Stimulated activated CD4-positive, alpha-beta T cell treated with anti-CD3 and anti-CD28 coated beads, Interleukin-15, amount 100 ng/mL, for 24 hours (primary cell): ENCODE measurements at places on chromosomes 7 and 10.
A peak's percentile ranks its signal among the peaks of the same experiment; 100 is the strongest.

DNA sequence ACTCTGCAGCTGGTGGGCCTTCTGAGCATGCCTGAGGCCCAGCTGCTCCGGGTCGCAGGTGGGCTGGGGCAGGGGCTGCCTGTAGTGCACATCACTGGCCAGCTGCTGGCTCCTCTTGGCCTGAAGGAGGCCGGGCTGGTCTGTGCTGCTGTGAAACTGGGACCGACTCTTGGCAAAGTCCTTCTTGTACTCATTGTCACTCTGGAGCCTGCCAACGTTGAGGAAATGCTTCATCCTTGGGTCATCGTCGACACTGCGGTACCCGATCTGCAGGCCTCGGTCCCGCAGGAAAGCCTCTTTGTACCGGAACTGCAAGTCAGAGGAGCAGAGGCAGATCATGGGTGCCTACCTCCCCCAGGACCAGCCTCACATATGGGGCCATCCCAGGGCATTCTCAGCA is 37.7 kb downstream of the HABP2 start:
- no peak for DNase-seq

DNA sequence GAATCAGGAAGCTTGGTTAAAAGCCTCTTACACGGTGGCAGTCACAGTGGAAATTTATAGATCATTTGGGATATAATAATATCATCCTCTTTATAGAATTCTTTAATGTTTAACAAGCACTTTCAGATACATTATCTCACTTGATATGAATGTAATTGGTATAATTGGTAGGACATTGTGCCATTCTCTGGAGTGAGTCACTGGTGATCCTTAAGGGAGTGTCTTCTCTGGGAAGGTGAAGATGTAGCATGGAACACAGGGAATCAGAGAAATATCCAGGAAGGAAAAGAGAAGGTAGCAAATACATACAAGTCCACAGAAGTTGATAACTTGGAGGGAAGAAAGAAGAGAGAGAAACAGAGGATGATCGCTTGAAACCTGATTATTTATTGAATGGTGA is 9.8 kb downstream of the PTPRZ1 start:
- DNase-seq: no peak

DNA sequence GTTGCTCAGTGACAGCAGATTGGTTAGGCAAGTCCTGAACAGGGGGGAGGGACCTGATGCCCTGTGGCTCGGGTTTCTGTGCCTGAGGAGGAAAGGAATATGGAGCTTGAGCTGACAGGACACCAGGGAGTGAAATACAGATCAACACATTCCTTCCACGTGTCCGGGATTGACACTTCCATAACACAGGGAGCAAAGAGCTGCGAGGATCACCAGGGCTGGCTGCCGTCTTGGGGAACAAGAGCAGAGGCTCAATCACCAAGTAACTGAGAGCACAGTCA is 36.7 kb upstream of the EFCAB10 start:
- no peak for DNase-seq

DNA sequence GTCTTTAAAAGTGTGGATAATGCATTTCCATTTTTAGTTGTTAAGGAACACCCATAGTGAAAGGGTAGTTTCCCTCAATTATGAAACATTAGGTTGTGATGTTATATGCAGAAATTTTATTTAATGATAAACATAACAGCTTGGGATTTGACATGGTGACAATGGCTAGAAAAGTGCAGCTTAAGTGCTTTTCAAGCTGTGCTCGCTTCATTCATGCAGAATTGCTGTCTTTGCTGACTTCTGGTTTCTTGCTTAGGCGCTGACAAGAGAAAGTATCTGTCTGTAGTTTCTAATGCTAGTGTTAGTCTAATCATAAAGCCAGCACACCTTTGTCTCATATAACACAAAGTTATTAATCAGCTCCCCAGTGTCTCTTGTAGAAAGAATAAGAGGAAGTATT is 170.0 kb downstream of the ARL5B start:
- no peak for DNase-seq

GRCh38 chr10:77419056-77419455 is 218.6 kb downstream of the KCNMA1 start:
- no peak for DNase-seq

- no peak for DNase-seq
Observed at GRCh38 chr10:130403153-130404075, 267.2 kb downstream of the GLRX3 start.

GRCh38 chr7:103343758-103344452 is 662 bp downstream of the DNAJC2 start:
- DNase-seq: peak; percentile 55

DNA sequence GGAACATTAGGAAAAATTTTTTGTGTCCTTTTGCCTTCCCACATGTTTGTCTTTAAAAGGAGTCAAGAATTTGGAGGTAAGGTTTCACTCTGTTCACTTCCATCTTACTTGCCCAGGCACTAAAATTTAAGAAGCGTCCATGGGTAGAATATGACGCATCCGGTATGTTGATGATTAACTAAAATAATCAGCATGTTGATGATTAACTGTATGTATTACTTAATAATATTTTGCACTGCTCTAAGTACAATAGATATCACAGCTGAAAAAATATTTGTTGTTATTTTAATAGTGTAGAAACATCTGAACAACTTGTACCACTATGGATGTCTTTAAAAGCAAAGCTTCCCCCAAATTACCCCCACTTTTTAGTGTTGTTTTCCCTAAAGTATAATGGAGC is 11.5 kb downstream of the ANKRD22 start:
- DNase-seq: no peak

GRCh38 chr7:29885626-29886025 is 79.3 kb downstream of the WIPF3 start:
- DNase-seq: no peak

GRCh38 chr10:113954409-113954808 is 89.3 kb upstream of the ADRB1 start:
- no peak for DNase-seq

GRCh38 chr10:76285012-76285411 is 853.6 kb downstream of the LRMDA start:
- DNase-seq: no peak

DNA sequence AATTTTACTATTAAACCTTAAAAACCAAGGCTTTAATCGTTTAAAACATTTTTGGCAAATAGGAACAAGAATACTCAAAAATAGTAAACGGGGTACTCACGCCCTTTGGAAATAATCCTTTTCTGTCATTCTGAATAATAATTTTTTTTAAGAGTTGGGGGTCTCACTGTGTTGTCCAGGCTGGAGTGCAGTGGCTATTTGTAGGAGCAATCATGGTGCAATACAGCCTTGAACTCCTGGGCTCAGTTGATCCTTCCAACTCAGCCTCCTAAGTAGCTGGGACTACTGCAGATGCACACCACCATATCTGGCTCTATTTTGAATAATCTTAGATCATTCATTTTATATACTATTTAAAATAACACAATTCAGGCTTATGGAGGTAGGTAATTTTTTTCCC is 24.9 kb downstream of the LUC7L2 start:
- no peak for DNase-seq

DNA sequence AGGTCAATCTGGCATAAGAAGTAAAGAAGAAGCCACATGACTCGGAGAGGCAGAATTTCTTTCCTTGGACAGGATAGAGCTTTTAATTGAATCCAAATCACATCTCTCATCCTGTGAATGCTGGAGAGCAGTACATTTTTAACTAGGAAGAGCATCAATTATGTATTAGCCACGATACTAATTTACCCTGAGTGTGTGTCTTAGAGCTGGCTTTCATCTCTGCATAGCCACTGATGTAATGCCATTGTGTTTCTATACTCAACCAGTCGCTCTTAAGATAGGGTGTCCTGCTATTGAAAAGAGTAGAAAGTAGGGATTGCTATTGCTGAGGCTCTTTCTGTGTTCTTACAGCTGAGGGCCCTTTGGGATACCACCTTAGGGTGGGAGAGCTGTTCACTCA is 280.3 kb downstream of the AUTS2 start:
- no peak for DNase-seq

GRCh38 chr10:123783296-123783695 is 108.3 kb downstream of the CPXM2 start:
- no peak for DNase-seq

- no peak for DNase-seq
Observed at GRCh38 chr7:108568801-108569380, 615 bp downstream of the THAP5 start.

- DNase-seq: no peak
Observed at GRCh38 chr7:149853157-149853556, 15.0 kb downstream of the ZNF862 start.

DNA sequence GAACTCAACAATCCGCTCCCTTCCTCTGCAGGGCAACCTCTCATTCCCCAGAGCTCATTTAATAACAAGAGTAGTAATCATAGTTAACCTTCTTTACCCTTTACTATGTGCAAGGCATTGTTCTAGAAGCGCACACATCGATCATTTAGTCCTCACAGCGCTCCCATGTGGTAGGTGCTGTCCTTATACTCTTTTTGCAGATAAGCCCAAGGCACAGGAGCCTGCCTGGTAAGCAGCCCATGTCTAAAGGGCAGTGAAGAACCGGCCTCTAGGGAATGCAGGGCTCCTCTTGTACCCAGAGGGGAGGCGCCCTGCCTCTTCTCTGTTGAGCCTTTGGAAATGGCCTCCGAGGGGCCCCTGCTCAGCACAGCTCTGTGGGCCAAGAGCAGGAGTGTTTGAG is 14.3 kb downstream of the CHST3 start:
- no peak for DNase-seq

- no peak for DNase-seq
Observed at GRCh38 chr10:28569506-28570159, 36.7 kb downstream of the WAC start.

DNA sequence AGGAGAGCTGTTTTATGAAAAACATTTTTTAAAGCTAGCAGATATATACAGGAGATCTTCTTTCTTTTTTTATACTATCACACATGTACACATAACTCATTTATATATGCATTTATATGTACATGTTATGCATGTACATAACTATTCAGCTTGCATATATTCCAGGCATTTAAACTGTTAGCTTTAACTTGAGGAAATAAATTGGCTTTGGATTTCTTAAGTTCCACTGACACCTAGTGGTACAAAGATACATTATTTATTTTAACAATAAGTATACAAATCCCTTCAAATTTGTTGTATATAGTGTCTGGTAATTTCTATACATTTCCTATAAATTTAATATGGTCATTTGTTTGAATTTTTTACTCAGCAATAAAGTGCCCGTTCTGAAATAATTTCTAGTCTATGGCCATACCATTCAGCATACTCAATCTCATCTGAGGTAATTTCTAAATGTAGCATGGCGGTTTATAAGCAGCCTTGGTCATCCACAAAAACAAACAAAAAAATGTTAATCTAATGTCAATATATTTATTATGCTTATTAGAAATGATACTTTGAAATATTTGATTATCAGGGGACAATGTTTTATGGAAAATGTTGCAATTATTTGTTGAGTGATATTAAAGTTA is 11.6 kb downstream of the ZDHHC6 start:
- DNase-seq: no peak

GRCh38 chr7:8284606-8285005 is 22.6 kb upstream of the ICA1 start:
- DNase-seq: no peak

GRCh38 chr10:63628526-63629362 is 107.5 kb downstream of the REEP3 start:
- DNase-seq: no peak

GRCh38 chr10:71435571-71436267 is 39.0 kb downstream of the CDH23 start:
- DNase-seq: no peak

DNA sequence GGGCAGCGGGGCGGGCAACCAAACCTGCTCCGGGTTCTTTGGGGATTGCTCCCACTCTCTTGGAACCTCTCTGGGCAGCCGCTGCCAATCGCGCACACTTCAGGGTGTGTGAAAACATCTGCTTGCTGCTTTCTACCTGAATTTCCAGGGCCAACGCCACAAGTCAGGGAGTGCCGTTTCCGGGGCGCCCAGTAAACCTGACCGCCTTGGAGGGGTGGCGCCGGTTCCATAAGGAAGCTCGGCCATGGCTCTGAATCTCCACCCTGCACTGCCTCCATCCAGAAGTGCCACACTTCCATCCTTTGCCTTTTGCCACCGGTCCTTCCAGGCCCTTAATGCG is 679 bp upstream of the AFAP1L2 start:
- no peak for DNase-seq

GRCh38 chr7:101848208-101848951 is 31.0 kb downstream of the CUX1 start:
- DNase-seq: no peak

GRCh38 chr7:81186691-81187090 is 267.8 kb upstream of the SEMA3C start:
- DNase-seq: no peak

- no peak for DNase-seq
Observed at GRCh38 chr7:70570029-70570428, 561.9 kb upstream of the GALNT17 start.

GRCh38 chr7:75955331-75955955 is 39.0 kb downstream of the TMEM120A start:
- no peak for DNase-seq

DNA sequence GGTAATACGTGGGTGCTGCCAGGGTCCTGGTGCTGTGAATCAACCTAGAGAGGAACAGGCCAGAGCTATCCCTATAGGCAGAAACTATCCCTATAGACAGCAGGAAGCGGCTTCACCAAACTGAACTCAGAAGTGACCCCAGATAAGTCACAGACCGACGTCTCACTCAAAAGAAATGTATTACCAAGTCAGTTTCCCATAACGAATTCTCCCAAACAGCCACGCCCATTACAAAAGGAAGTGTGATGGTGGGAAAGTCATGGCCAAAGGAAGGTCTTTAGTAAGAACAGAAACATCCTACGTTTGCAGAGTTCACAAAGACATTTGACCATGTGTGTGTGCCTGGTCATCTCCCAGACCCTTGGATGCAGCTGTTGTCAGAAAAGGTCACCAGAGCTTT is 470.8 kb upstream of the ADARB2 start:
- DNase-seq: no peak

DNA sequence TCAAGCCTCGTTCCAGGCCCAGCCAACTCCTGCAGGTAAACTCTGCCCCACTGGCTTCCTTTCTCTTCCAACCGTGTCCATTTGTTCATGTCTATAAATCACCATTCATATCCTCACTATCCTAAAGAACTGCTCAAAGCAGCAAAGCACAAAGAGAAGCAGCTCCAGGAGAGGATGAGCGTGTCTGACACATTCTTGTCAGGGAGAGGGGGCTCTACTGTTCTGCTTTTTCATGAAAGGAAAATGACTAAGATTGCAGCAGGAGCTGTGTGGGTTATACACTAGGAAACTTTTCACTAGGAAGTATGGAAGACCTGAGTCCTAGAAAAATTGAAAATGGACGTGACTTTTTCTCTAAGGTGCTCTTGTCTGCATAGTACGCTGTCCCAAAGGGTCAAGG is 16.7 kb downstream of the AGFG2 start:
- DNase-seq: no peak
